Left ventricle myocardium inferior (tissue), 1 donor: ENCODE measurements at places on chromosomes 3 and 15. TPM values are rescaled to one million over a fixed set of nuclear protein-coding genes. Genes with fewer than 3 reads are reported as not detected.

WDR49 gene
- 3.7 TPM for total RNA-seq

LMAN1L gene
- total RNA-seq = 8.1 TPM

GNB5 gene
- 10.5 TPM for total RNA-seq

ITIH1 gene
- not detected for total RNA-seq

DNA sequence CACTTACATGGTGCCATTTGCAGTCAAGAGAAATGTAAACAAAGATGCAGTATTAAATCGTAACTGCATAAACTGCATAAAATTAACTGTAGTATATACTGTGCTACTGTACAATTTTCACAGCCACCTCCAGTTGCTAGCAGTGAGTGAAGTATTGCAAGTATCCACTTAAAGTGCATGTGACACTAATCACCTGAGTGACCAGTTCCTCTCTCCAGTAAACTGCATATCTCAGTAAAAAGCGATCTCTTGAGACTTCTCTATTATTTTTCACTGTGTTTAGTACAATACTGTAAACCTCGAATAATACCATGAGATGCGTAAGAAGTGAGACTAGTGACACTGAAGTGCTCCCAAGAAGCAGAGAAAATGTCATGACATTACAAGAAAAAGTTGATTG lies 111.7 kb upstream of the PLXND1 start:
- no peak for DNase-seq

DNA sequence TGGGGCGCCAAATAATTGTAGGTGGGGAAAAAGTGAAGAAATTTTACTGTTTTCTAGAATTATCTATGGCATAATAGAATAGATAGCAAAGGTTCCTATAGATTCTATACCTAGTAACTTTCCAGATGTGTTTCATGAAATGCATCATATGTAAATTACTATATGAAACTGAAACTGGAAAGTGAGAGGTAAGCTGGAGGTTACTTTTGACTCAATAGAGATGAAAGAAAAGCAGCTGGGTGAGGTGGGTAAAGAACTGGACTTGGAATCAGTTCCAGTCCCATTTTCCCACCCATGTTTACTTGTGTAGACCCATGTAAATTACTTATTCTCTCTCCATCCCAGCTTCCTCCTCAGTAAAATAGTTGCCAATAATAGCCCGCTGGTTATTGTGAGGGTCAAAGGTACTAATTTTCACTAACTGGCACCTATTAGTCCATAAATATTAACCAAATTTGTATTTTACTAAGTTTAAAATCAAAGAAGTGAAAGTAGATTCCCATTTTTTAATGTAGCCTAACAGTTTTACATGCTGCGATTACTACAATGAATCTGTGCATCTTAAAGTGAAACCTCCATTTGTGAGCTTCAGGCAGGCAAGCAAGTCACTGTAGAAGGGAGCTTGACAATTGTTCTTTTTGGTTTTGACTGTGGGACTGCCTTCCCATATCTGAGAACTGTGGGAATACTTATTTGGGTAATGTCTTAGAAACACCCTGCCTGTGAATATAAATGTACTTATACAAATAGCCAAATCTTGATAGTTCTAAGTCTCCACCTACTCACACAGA lies 312.1 kb downstream of the SLC9A9 start:
- no peak for DNase-seq

DNA sequence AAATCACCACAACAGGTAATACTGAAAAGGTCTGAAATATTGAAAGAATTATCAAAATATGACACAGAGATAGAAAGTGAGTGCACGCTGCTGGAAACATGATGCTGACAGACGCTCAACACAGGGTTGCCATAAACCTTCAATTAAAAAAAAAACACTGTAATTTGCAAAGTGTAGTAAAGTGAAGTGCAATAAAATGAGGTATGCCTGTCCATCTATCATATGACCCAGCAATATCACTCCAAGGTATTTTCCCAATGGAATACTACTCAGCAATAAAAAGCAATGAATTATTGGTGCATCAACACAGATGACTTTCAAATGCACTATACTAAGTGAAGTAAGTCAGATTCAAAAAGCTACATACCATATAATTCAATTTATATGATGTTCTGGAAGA lies 47.6 kb upstream of the SLC12A8 start:
- no peak for DNase-seq

GRCh38 chr3:188084752-188085583 lies 69.0 kb upstream of the LPP start:
- no peak for DNase-seq

DNA sequence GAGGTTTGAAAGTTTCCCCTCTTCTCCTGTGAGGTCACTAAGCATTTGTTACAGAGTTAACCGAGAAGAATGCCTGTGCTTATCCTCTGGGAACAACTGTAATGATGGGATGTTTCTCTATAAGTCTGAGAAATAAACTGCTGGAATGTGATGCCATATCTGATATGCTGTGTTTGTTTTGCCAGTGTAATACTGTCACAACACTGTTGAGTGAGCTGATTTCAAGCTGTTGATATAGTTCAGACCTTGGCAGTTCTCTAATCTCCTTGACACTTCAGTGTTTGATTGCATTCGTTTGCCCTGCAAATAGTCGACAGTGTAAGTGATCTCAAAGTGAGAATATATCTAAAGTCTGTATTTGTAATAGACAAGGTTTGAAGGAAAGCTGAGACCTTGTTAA lies 73.3 kb downstream of the PTPRG start:
- DNase-seq = no peak

- no peak for DNase-seq
Observed at GRCh38 chr3:42983927-42984326, 4.8 kb downstream of the GASK1A start.
